ENCODE measurements at places on chromosomes 5 and 9.

GRCh38 chr5:73619606-73620333, 6.2 kb upstream of the ARHGEF28 start:
- no peak for DNase-seq

DNA sequence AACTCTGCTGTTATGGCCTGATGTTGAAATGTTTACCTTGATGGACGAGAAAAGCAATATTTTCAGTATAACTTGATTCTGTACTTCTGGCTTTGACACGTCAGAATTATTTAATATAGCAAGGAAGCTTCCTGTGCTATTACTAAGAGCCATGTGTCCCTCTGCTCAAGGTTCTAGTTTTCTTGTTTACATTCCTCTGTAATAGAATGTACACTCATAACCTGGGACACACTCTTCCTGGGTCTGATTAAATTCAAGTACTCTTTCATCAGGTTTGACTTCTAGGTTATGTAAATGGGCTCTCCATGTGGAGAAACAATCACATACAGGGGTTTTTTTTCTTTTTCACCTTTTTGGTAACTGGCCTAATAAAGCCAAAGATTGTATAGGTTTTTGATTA, 33.1 kb downstream of the GTF3C4 start:
- DNase-seq = no peak

DNA sequence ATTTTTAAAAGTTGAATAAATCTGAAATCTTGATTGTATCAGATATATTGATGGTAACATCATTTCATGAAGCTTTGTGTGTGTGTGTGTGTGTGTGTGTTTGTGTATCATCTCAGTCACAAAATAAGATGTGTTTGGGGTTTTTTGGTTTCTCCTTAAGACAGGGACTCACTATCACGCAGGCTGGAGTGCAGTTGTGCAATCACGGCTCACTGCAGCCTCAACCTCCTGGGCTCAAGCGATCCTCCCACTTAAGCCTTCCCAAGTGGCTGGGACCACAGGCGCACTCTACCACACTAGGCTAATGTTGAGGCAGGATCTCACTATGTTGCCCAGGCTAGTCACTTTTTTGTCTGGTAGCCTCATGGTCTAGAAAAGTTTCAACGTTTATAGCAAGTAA, 83.4 kb upstream of the DMRT1 start:
- DNase-seq = no peak

DNA sequence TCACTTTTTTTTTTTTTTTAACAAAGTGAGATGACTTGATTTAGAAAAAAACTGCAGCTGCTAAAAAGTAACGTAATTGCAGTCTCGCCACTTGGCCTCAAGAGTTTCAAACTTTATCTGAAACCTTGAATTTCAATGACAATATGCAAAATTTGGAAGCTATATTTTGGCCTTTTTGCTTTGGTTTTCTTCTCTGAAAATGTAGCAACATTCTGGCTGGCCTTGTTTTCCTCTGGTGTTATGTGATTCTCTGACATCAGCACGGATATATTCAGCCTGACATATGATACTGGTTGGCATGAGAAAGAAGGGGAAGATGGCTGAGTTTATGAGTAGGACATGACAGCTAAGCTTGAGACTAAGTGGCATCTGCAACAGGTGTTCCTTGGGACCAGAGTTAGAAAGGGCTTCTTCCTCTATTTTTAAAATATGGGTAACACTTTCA, 136.5 kb downstream of the MEF2C start:
- no peak for DNase-seq

DNA sequence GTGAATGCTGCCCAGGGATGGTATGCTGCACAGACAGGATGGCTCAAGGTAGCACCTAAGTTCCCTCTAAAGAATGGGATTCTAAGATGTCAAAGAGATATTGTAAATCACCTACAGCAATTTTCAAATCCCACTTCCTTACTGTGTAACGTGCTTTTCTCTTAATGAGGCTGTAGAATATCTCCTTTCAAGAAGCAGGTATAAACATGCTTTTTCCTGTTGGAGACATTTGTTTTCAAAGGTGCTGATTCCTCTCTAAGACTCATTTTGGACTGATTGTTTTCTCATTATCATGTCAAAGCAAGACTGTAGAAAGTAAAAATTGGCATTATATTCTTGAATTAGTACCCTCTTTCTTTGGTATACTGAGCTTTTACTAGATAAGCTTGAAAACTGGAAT, 412.6 kb upstream of the PAPPA start:
- DNase-seq = no peak

DNA sequence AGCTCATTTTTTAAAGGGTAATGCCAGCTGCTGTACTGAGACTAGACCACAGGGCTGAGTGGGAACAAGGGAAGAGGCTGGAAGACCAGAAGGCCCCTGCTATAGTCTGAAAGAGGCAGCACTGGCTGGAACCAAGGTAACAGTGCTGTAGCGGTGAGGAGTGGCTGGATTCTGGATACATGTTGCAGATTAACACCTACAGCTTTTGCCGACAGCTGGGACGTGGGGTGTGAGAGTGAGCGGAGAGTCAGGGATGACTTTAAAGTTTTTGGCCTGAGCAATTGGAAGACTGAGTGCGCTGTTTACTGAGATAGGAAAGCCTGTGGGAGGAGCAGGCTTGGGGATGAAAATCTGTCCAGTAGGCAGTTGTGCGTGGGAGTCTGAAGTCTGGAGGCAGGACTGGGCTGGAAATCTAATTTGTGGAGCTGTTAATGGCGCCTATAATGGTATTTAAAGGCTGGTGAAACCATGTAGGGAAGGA, 26.5 kb downstream of the AQP7 start:
- DNase-seq = no peak

DNA sequence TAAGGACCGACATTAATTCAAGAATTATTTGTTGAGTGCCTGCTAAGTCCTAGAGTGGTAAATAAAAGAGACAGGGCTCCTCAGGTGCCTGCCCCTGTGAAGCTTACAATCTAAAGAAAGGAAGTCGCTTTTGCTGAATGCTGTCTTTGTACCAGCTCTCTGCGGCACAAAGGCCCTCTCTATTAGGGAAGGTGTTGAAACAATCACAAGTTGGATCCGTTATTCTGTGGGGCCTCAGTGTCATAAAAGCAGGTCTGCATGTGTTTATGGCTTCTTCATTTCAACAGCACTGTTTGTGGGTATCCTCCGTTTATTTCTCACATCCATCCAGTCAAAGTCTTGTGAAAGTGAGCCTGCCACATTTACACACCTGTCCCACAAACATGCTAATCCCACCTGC, 7.0 kb upstream of the MVB12B start:
- DNase-seq = no peak

- no peak for DNase-seq
These were observed 145.8 kb downstream of the ZDHHC21 start for GRCh38 chr9:14547245-14548060.

DNA sequence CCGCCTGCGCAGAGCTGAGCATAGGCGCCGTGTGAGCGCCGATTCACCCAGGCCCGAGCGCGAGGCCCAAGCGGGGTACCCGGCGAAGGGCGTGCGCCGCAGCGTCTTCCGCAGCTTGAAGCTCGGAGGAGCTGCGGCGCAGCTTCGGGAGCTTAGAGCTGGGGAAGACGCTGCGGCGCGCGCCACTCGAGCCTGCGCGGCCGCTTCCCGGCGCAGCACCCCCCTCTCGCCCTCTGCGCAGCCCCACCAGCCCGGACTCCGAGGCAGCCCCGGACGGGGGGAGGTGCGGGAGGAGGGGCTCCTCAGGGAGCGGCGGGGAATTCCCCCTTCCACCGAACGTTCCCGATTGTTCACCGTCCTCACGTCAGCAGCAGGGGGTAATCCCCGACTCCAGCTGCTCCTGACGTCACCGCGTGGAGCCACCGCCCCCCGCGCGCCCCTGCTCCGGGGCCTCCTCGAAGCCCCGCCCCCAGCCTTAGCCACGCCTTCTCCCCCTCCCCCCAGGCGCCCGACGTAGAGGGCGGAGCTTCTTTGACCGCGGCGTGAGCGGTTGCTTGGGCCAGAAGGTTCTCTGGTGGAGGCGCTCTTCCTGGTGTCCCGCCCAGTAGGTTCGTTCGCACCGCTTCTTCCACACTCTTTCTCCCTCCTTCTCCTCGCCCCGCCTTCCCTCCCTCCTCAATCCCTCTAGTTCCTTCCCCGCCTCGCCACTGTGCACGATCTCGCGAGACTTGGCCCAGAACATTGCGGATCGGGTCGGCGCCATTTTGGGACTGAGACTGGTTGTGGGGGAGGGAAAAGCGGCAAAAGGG, at the start of gene GPBP1:
Gene GPBP1 (plus strand): TSS at position 741 of the 809 bp plus-strand sequence. CDS start 40,072 bp downstream, outside the sequence.
- peak; percentile 93 for DNase-seq

GRCh38 chr5:124923131-124923530, 176.7 kb upstream of the ZNF608 start:
- DNase-seq = peak; percentile 89

DNA sequence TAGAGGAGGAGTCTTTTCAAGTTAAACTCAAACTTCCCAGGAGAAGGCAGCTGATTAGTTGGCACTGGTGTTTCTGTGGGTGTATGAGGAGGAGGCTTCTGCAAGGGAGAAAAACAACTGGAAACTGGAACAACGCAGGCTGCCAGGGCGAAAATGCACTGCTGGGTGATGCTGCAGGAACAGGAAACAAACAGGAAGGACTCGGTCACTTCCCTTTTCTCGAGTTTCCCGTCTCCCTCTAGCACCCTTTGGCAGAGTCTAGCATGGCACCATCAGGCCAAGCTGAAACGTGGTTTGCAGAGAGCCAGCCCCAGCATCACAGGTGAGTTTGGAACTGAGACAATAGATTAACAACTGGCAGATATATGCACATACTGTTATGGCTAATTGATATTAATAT, 77.5 kb upstream of the CAST start:
- DNase-seq = no peak

DNA sequence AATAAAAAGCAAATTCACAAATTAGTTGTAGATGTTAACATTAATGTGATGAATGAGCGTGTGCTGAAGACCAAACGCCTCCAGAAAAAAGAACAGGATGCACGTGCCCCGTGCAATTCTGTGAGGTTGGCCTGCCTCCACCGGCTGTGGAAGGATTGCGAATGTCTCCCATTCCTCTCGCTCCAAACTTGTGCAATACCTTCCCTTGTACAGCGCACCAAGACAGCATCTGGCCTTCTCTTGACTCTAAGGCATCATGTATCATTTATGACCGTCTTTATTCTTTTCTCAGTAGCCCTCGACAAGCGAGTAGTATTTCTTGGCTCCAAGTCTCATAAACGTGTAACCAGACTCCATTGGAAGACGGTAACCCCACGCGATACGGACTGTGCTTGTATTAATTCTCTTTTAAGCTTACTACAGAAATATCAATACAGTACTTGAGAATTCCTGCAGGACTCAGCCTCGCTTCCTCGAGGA, 1.5 kb upstream of the TESK1 start:
- DNase-seq = peak; percentile 64
